Panc1 (cell line): ENCODE measurements at places on chromosomes 5 and 9.

GRCh38 chr9:84583866-84584265 is 85.7 kb upstream of the NTRK2 start:
- DNase-seq = no peak

GRCh38 chr9:99029083-99029645 is 75.7 kb upstream of the TGFBR1 start:
- DNase-seq = no peak

DNA sequence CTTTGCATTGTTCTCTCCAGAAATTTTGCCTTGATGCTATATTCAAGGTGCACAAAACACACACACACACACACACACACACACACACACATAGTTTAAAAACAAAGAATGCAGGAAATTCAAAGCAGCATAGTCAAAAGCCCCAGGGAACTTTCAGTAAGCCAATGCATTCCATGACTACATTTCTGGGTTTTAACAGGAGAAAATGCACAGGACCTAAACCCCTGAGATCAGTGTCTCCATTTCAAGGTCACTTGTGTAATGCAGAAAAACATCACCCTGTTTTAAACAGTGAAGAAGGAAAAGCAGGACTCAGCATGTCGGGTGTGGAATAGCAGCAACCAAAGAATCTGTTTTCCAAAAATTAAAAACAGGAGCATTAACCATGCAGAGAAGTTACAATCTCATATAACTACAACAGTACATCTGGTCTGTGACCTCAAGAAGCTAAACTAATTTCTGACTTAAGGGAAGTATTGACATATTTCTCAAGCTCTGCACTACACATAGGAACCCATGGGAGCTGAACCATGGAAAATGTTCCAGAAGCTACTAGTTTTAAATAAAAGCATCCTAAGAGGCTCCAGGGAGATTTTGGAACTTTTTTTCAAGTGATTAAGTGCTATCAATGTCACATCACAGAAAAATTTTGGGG is 296.7 kb downstream of the HINT1 start:
- no peak for DNase-seq

- DNase-seq = no peak
Observed at GRCh38 chr9:98765256-98765655, 31.1 kb downstream of the ANKS6 start.

GRCh38 chr5:134502259-134502658 is 23.2 kb upstream of the JADE2 start:
- DNase-seq = no peak

DNA sequence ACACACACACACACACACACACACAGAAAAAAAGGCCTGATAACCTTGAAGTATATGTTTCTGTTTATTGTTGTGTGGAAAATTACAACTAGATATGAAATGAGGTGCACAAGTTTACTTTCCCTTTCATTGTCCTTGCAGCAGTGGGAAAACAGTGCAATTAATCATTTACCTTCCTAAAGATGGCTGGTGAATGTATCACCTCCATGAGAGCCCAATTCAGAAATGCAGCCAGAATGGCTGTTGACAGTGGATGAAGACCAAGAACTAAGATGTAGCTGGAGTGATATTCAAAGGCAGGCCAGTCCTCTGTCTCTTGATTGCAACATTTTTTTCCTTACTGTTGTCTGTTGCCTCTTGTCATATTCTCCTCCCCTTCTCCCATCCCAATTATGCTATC is 49.6 kb upstream of the EIF4EBP3 start:
- no peak for DNase-seq

DNA sequence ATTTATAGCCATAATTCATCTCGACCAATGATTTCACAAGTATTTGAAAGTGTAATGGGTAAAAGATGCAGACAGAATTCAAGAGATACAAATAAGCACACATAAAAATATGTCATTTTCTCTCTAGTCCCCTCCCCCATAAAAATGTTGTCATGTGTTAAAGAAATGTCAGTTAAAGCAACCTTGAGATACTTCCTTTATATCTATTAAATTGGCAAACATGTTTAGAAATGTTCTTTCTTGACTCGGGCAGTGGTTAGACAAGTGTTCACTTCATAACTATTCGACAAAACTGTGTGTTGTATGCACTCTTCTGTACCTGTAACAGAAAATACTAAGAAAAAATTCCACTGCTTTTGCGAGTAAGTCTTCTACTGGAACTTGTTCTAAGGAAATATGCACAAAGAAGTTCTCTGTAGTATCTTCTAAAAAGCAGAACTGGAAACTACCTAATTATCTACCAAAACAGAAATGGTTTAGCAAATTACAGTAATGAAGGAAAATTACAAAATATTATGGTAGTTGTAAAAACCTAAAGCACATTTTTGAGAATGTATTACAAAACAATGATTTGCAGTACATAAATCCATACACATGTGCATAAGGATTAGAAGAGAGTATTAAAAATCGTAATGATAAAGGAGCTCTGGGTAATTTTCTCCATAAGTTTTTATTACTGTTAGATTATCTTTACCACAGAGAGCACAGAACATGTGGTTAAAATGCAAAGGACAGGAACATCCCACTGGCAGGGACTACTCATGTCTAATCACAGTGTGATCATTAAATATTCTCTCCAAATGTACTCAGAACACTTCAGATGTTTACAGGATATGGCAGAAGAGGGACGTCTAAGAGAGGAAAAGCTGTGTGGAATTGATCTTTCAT is 35.9 kb downstream of the FBXW2 start:
- DNase-seq = no peak

GRCh38 chr9:15158064-15158463 is 149.0 kb downstream of the TTC39B start:
- no peak for DNase-seq

DNA sequence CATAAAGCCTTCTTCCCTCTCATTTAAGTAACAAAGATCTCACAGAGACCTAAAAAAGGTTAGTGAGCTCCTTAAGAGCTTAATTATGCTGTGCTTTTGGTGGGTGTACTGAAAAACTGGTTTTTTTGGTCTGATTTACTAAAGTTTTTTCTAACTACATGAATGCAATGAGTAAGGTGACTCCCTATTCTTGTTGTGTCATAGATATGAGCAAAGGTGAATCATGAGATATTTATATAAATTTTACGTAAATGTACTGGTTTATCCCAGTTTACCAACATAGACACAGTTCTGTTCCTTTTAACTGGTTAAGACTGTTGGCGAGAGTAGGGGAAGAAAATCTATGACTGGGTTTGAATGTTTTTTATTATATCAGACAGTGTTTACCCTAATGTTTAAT is 250.5 kb downstream of the NR2F1-AS1 start:
- no peak for DNase-seq

DNA sequence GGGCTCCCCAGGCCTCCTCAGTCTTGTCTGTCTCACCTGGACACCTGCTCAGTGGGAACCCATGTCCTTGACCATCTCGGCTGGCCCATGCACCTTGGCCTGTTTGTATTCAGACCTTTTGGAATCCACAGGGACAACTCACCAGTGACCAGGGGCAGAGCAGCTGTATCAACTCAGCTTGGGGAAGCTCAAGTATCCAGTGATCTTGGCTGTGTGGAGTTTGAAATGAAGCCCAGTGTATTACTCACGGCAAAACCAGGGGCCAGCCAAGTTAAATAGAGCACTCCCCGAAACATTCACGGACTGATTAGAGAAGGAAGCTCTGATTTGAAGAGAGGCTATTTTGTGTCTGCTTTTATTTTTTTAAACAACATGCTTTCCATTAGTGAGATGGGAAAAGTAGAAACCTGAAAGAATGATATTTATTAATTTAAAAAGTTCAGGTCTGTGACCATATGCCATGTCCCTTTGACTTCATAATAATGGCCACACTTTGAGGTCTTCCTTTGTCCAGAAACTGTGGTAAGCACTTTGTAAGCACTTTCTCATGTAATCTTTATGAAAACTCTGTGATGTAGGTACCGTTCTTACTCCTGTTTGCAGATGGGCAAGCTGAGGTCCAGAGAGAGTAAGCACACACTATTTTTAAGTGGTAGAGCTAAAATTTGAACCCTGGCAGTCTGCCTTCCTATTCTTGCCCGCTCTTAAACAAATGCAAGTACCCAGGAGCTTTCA is 656.5 kb downstream of the BNC2 start:
- DNase-seq = no peak

DNA sequence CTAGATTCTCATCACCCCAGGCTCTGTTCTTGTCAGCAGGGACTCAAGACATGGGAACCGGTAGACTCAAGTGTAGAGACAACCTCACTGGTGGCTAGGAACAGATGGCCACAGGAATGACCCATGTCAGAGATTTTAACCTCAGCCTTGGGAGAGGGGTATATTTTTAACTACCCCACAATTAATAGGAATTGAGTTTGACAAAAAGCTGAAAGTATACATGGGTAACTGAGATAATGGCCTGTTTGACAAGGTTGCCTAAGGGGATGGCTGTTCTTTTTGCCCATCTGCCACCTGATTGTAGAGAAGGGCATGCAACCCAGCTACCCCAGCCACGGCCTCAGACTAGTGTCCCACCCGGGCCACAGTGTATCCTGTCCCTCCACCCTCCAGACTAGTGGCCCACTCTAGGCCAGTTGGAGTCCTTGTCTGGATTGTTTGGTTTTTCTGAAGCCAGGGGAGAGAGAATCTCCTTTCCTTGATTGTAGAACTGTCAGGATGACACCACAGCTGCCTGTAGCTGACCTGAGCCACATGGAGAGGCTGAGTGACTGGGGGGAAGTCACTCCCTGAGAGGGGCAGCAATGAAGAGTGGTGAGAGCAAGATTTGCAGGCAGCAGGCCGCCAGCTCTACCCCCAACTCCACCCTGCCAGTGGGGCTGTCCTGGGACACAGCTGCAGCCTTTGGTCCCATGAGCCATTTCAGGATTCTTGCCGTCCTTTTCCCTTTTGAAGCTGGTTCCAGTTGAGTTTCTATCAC is 14.6 kb upstream of the ANGPTL2 start:
- no peak for DNase-seq

DNA sequence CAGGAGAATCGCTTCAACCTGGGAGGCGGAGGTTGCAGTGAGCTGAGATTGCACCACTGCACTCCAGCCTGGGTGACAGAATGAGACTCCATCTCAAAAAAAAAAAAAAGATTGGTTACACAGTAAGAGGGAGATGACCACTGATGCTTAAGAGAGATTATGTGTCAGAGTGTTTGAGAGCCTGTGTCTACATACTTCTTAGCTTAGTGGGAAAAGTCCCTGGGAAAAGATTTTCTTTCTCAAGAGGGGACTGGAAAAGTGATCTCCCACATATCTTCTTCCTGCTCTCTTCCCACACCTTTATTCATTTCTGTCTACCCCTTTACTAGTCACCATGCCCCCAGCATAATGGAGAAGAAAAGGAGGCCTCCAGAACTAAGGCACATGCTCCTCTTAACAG is 55.2 kb downstream of the MCTP1 start:
- no peak for DNase-seq

DNA sequence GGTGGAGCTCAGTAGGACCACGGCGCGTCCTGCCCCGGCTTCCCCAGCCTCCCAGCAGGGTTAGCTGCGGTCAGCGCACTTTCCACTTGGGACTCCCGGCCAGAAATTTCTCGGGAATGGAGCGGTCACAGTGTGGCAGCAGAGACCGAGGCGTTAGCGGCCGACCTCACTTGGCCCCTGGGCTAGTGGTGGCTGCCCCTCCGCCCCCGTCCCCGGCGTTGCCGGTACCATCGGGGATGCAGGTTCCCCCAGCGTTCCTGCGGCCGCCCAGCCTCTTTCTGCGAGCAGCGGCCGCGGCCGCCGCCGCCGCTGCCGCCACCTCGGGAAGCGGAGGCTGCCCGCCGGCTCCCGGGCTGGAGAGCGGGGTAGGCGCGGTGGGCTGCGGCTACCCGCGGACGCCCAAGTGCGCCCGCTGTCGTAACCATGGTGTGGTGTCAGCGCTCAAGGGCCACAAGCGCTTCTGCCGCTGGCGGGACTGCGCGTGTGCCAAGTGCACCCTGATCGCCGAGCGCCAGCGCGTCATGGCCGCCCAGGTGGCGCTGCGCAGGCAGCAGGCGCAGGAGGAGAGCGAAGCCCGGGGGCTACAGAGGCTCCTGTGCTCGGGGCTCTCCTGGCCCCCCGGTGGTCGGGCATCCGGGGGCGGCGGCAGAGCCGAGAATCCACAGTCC is 460 bp downstream of the DMRTA1 start:
- no peak for DNase-seq

- no peak for DNase-seq
Observed at GRCh38 chr5:173772384-173773059, 115.6 kb upstream of the CPEB4 start.

DNA sequence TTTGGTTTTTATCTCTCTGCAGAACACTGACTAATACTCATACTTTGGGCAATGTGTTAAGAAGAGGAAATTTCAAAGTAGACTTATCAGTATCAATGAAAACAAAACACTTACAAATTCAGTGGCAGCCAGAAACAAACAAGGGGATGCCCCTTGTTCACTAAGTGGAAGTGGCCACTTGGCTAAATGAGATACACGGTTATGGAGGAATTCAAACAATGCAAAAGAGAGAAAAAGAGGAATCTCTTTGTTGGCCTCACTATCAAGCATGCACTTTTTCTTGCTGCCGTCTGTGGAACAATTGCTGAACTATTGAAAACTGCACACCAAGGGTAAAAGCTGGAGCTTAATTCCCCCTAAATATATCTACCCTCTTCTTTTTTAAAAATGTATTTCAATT is 2044.9 kb upstream of the CDH6 start:
- DNase-seq = no peak

DNA sequence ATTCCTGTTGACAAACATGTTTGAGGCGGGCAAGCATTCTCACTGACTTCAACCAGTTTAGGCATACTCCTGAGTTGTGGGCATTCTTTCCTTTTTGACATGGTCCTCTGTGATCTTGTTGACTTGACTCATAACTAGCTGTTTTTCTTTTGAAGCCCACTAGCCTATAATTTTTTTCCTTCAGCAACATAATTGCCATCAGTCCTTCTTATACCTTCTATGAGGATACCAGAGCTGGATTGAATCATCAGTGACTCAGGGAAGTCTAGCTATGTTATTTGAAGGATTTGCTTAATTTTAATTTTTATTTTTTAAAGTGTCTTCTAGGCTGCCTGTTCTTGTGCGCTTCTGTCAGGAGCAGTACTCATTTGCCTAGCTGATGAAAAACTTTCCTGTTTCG is 259.5 kb downstream of the NR3C1 start:
- no peak for DNase-seq

DNA sequence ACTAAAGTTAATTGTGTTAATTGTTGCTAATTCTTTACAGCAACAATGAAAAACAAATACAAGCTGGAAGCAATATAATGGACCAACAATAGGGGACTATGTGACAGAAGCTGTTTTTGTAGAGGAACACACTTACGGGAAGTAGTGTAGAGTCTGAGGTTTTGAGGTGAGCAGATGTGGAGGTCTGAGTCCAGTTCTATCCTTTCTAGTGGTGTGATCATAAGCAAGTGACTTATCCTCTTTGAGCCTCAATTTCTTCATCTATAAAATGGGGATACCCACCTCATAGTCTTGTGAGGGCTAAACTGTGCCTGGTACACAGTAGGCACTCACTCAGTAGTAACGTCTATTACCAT is 28.3 kb downstream of the ALG2 start:
- no peak for DNase-seq

- DNase-seq = no peak
Observed at GRCh38 chr9:118449554-118449953, 745.4 kb downstream of the TLR4 start.

- DNase-seq = no peak
Observed at GRCh38 chr5:79792463-79792862, 102.8 kb downstream of the CMYA5 start.
